NK-92 treated with Interleukin-12 subunit alpha and Interleukin-12 subunit beta, amount 100 ng/mL, for 24 hours (cell line): ENCODE measurements at places on chromosomes 1 and 21.

GRCh38 chr1:153180556-153180955 lies 22.7 kb upstream of the LELP1 start:
- no peak for DNase-seq

GRCh38 chr1:100928128-100928527 lies 32.2 kb downstream of the SLC30A7 start:
- DNase-seq: no peak

DNA sequence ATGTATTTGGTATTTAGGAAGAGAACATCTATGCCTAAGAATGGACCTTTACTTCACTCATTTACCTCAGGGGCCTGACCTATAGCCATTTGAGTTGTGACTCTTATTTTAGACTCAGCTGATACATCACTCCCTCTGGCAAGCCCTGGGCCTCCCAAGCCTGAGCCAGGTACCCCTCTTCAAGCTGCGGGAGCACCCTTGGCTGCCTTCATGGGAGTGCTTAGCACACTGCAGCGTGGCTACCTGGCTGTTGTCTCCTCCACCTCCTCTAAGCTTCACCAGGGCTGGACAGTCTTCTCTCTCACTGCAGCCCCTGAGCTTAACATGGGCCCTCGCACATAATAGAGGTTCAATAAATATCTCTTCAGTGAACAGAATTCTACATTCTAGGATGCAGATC lies 23.5 kb upstream of the LHX4 start:
- DNase-seq: no peak

DNA sequence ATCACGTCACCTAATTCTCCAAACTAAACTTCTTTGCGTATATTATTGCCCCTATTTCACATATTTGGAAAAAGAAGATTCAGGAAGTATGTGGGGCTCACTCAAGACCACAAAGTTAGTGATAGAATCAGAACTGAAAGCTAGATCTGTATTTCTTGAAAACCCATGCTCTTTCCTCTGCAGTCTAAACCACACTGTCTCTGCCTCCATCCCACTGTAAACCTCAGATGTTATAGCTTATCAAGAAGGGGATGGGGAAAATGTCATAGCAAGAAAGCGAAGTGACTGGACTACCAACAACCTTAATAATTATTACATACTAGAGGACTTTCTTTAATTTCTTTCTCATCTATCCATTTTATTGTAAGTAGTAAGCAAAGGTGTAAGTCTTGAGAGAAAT lies 257.7 kb upstream of the SGIP1 start:
- no peak for DNase-seq

DNA sequence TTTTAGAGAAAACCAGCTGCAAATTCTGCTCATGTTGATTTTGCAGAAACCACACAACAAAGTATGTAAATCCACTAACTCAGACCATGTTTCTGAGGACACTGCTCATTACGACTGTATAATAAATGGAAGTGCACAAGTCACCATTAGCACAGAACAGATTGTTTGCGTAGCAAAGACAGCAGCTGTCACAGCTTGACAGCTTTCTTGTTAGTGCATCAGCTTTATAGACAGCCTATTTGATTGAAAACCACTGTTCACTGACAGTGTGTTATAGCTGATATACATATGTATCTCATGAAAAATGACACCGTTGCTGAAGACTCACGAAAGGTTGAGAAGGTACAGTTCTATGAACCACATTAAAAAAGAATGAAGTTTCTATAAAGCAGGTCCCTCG lies 560.2 kb upstream of the ZRANB2 start:
- no peak for DNase-seq

GRCh38 chr1:22325531-22326371 lies 125.9 kb upstream of the ZBTB40 start:
- DNase-seq: no peak

DNA sequence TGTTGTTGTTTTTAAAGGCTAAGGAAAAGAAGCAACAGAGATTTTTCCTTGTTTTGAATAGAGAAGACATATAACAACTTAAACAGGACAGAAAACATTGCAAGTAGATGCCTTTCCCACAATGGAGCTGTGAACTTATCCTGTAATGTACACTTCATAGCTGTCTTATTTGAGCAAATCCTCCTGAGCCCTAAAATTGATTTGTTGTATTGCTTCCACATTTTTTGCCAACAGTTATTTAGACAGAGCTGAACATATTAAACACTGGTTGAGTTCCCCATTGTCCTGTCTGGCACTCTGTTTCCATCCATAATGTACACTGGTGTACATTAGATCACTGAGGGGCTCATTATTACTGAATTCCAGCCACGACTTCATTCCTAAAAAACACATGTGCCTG lies 32.2 kb downstream of the CACHD1 start:
- DNase-seq: no peak

GRCh38 chr1:117634631-117635030 lies 28.8 kb downstream of the TENT5C start:
- no peak for DNase-seq

- peak; percentile 27 for DNase-seq
These were observed 12.4 kb downstream of the FMOD start for GRCh38 chr1:203338335-203339036.

GRCh38 chr1:29497395-29498125 lies 261.2 kb downstream of the PTPRU start:
- DNase-seq: no peak

DNA sequence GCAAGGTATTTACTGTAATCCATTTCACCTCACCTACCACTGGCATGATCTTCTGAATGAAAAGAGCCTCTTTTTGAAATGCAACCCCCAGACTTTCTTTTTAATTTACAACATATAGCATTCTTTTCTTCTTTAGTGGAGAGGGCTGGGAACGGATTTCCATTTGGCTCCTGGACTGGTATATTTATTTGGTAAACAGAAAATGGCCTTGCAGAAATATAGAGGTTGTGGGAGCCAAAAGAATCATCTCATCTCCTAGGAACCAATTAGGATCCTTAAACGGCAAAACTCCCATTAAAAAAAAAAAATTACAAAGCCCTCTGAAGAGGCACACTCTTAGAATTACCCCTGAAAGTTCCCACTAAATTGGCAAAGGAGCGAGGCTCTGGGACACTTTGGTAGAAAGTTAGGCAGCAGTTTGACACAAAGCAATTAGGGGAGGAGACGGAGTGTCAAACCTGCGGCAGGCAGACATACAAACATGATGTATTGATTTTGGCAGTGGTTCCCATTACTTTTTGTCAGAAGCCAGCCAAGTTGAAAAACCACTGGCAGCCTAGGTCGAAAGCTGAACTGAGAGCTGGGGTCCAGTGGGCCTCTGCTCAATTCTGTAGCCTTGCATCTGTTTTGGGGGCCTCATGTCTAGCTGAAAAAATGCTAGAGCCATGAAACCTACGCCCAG lies 135.1 kb upstream of the MAGI3 start:
- no peak for DNase-seq

GRCh38 chr21:43975469-43976098 lies 36.5 kb upstream of the TRAPPC10 start:
- DNase-seq: peak; percentile 38

DNA sequence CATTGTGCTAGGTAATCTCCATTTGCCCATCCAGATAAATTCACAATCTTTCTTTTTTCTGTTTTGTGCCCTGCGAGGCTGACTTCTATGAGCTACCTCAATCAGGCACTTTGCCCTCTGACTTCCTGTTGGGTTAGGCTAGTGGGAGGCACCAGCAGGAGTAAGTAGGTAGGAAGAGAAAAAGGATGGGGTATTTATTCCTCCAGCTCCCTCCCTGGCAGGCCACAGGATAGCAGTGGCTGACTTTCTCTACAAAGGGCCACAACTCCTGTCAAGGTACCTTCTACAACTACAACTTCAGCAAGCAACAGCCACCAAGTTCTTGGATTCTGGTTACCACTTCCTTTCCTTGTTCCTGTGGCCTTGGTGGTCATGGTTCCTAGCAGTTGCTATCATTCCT lies 18.8 kb upstream of the GORAB start:
- no peak for DNase-seq

DNA sequence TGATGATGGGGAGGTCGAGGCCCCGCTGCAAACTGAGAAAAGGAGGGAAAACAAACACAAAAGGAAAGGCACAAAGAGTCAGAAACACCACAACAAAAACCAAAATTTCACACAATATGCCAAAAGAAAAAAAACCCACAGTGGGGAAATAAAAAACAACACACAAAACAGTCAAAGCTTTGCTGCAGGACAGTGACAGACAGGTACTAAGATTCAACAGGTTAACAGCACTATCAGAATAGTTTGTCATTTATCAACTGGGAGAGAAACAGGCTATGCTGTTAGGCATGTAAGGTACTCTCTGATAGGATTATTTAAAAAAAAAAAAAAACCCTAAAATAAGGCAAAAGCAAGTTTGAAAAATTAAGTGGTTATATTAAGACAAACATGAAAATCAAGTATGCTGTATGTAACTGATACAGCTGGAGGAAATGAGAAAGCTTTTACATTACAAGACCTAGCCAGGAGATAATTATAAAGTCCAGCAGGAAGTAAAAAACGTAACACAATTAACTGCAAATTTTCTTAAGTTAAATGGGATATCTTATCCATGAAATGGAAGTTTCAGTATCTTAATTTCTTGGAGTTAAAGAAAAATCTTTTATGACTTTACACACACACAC lies 179.0 kb downstream of the EIF4G3 start:
- DNase-seq: no peak

GRCh38 chr1:167722152-167722869 lies 529 bp downstream of the MPZL1 start:
- DNase-seq: no peak

DNA sequence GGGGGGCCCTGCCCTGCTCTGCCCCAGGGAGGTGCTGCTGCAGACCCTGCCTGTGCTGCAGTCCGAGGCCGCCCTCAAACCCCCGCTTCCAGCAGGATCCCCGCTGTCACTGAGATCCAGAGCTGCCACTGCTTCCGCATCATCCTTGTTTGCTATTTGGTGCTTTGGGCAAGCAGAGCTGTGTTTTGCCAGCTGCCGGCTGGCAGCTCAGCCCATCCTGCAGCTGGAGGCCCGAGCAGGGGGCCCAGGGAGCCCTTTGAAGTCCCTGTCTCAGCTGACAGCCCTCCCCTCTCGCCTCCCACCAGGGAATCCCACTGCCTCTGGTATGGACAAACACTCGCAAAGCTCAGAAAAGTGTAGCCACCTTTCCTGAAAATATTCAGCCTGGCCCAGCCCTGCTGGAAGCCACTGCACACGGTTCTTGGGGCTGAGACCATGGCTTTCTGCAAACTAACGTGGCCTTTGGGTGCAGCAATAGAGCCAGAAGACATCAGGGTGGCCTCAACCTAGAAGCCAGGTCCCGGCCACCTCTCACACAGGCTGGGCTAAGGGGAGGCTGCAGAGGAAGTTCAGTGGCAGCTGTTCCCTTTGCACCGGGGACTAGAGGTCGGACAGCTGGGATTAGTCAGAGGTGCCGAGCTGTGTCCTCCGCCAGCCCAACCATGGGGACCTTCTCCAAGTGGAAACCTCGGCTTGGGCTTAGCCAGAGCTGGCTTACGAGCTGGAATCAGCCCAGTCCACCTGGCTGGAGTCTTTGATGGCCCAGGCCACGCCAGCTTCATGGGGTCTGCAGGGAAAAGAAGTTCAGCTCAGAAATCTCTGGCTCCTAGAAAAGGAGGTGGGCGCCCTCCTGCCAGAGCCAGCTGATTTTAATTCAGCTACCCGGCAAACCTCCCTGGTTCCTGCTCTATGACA lies 107.1 kb downstream of the SPSB1 start:
- no peak for DNase-seq

DNA sequence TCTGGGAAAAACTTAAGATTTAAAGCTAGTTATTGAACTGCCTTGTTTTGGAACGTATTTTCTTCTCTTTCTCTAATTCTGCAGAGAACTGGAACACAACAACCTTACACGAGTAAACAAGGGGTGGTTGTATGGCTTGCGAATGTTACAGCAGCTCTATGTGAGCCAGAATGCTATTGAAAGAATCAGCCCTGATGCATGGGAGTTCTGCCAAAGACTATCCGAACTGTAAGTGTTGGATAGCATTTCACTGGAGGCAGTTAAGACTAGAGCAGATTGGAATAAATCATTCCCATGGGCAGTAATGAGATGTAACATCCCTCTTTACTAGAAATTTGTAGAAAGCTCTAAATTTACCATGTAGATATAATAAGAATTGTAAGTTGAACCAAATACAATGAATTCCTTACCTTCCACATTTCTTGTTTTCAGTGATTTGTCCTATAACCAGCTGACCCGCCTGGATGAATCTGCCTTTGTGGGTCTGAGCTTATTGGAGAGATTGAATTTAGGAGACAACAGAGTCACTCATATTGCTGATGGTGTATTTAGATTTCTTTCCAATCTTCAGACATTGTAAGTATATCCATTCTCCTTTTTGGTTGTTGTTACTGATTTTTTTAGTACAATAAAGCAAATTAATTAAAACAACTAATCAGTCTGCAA lies 22.9 kb downstream of the LRIG2 start:
- DNase-seq: no peak

DNA sequence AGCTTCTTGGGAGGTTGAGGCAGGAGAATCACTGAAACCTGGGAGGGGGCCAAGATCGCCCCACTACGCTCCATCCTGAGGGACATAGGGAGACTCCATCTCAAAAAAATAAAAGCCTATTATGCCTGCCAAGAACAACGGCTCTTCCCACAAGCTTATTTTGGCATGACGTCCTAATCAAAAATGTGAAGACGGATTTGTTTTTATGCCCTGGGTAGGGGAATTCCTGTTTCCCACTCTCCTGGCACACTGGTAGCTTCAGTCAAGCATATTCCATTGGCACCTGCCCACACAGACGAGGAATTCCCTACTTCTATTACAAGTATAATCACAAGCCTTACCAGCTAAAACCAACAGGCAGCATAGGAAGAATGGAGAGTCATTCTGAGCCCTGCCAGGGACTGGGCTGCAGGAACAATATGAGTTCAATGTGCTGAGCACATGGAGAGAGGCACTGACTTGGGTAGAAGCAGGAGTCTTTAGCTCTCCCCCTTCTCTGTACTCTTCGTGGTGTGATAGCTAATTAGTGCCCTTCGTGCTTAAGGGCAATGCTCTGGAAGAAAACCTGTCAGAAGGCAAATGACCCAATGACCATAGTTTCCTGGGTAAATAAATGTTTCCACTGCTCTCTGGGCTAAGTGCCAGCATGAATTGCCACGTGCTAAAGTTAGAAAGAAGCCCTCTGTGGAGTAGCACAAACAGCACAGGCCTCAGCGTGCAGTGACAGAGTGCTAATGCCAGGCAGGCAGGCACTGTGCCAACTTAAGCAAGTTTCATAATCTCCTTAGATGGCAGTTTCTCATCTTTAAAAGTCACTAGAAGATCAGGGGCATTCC lies 16.8 kb downstream of the TNFSF4 start:
- DNase-seq: no peak
